ENCODE measurements at places on chromosomes 11 and 22.

- DNase-seq = no peak
Observed at GRCh38 chr11:85795712-85796487, 15.0 kb downstream of the SYTL2 start.

DNA sequence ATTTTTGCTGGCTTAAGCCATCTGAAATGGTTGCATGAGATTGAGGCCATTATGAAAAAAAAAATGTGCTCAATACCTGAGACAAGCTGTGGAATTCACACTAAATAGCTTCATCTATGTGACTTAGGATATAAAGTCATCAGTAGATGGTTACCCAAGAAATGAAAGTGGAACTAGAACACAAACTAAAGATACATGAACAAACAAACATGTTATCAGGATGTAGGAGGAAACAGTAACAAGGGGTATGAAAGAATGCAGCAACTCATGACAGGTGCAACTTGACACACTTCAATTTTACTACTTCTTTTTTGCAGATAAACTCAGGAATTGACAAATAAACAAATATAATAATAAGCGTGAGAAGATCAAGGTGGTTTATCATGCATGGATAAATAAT lies 155.0 kb downstream of the WT1 start:
- no peak for DNase-seq

- DNase-seq = no peak
Observed at GRCh38 chr11:61120706-61121191, 18.5 kb downstream of the CD5 start.

DNA sequence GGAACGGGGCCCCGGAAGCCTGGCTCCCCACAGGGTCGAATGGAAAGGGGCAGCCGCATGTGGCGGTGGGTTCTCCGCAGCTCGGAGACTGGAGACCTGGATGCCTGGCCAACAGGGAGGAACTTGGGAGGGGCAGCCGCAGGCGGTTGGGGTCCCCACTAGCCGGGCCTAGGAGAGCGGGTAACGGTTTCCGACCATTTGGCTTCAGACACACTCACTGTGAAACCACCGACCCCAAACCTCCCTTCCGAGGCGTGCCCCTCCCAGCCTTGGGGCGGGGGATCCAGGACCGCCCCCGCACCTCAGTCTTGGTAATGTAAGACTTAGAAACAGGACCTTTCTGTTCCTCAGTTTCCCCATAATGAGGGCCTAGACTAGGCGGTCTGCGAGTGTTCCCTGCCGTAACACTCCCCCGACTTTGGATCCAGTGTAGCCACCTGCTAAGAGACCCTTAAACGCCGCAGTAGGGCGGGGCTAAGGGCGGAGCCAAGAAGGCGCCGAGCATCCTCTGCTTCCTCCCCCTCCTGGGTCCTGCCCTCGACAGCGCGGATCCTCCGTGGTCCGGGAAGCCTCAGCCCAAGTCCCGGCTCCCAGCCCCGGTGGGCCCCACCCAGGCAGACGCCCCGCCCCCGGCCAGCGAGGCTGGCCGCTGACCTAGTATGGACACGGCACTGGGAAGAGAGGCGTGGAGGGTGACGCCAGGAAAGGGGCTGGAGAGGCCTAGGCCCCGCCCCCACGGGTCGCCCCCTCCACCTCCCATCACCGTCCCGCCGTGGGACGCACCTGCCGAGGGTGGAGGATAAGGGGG lies 1.8 kb upstream of the RASGRP2 start:
- peak; percentile 83 for DNase-seq

- no peak for DNase-seq
Observed at GRCh38 chr11:931385-931784, 5.7 kb downstream of the AP2A2 start.

- DNase-seq = no peak
Observed at GRCh38 chr11:131760091-131761061, 390.0 kb downstream of the NTM start.

DNA sequence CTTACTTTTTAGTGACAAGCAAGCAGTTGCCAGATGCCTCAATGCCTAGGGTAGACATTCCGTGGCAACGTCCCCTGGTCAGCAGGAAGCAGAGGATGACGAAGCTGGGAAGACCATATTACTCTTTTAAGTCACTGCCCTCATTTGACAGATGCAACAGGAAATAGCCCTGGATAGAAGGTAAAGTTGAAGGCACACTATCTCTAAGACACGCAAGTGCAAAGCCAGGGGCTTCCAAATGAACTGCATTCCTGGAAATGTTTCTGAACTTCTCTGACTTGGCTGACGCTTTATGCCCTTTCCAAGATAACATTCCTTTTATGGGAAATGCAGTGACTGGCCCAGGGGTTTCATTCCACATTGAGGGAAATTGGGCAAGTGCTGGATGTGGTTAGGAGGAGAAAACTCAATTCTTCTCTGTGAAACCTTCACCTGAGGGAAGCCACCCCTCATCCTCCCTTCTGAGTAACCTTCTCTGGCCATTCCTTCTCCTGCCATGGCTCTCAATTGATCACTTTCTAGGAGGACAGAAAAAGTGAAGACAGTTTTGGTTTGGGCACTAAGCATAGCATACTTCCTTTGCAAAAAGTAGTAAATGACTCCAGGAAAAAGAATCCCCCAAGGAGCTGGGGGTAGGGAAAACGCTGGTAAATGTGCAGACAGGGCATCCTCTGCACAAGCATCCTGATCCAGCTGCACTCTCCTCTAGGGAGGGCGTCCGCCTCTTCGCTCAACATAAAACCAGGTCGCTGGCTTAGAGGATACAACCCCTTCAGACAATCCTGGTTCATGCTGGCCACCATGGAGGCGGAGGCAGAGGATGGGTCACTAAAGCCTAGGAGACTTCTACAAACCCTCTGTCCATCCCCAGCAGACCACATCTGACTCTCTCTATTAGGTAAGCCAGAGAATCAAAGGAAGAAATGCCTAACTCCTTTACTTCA lies 14.5 kb downstream of the PCSK7 start:
- DNase-seq = no peak

DNA sequence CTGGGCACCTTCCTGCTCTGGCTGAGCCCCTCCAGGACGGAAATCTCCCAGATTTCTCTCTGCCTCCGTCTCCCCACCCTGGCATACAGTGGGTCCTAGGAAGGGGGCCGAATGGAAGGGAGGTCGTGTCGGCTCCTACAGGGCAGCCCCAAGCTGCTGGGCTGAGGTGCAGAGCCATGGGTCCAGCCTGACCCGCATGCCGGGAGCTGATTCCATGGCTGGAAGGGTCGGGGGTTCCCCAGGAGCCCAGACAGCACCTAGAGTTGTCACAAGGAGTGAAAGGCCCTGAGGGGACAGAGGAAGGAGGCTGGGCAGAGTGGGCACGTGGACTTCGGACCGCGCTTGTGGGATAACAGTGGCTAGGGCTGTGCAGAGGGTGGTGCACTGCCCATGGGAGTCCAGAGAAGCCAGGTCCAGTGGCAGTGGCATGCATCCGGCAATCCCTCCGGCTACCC lies 16.5 kb downstream of the CCND1 start:
- DNase-seq = no peak

GRCh38 chr22:50531546-50531961 lies 1.7 kb upstream of the TYMP start:
- DNase-seq = no peak

GRCh38 chr11:96091476-96091875 lies 167.6 kb upstream of the MTMR2 start:
- no peak for DNase-seq

DNA sequence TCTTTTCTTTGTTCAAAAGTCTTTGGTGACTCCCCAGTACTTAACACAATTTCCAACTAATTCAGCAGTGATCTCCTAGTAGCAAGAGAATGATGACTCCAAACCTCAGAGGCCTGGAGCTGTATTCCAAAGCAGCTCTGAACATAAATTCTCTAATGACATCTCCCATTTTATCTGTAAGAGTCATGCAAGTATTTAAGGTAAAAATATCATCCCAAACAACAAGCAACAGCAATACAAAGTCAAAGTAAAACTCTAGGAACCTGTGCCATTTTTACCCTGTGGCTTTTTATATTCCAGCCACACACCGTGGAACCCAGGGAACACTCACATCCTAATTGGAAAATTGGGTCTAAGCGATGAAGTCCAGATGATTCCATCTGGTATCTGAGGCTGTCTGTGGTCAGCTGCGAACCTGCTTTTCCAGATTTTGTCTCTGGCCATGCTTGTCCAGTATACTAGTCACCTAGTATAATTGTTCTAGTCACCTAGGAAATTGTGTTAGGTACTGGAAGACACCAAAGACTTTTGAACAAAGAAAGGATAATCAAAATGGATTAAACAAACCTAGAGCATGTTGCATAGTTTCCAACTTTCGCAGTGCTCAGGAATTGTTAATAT lies 92.3 kb upstream of the SLC25A18 start:
- no peak for DNase-seq

GRCh38 chr11:68471360-68472340 lies 11.1 kb downstream of the PPP6R3 start:
- no peak for DNase-seq

GRCh38 chr22:42380769-42381551 lies 51.2 kb downstream of the NFAM1 start:
- no peak for DNase-seq

DNA sequence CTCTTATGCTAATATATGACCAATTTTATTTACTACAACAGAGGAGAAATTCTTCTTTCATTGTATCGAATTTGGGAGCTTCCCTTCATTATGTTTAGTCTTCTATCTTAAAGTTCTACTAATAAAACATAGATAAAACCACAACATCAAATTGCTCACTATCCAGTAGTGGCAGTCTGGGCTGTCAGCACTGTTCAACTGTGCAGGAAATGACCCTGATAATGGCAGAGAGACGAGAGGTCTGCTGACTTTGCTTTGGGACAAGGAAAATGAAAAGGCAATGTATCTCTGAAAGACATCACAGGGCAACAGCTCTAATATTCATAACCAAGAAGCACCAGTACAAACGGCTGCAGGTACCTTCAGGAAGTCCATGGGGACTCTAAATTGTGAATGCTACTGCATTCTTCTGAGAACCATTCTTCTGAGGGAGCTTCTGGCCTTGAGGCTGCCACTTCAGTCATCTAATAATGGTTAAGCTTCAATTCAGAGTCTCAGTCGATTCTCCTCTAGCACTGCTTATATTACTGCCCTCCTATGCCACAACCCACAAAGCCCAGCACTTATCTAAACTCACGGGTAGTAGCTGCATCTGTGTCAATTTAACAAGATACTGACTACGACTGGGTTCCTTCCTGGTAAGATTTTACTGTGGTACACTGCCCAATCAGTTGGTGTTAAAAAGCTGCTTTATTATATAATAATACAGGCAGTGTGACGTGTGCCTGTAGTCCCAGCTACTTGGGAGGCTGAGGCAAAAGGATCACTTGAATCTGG lies 44.2 kb downstream of the CKAP5 start:
- DNase-seq = no peak

- DNase-seq = no peak
Observed at GRCh38 chr22:19002684-19003038, 66.6 kb upstream of the PRODH start.

DNA sequence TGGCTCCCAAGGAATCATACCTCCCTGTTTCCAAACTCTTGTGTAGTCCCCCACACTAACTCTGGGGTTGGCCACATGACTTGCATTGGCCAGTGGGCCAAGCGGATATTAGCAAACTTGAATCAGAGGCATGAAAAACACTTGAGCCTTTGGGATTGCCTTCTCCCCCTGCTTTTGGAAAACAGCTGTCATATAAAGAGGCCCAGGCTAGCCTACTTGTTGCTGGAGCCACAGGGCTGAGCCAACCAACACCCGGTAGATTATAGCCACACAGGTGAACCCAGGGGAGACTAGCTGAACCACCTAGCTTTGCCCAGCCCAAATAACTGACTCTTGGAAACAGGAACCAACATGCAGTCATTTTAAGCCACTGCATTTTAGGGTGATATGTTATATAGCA lies 354.8 kb downstream of the TENM4 start:
- DNase-seq = no peak

DNA sequence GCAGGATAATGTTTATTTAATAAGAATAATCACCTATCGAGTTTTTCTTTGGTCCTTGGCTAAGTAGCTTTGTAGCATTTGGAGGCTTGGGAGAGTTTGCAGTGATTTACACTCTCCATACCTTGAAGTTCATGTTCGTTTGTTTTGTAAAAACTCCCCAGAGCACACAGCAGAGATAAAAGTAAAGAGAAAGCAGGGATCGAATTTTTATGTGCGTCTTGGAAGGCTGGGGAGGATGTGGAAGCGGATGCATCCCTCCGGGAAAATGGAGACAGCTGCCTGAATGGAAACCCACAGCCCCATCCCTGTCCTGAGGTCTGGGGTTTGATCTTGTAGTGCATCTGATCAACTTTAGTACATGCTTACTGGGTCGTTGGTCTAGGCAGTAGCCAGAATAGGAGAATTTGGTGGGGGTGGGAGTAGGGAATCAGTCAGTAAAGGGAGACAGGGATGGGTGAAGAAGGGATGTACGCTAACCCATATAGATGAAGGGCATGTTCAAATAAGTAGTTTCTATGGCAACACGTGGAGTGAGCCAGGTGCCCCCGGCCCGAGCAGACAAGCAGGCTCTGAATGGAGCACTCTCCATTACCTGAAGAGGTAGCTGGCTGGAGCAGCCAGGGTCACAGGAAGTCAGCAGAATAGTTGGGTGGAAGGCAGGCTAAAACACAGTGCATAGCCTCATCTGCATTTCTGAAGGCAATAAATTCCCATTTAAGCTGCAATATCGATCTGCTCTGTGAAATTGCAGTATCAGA lies 147.8 kb downstream of the COMMD9 start:
- DNase-seq = no peak

GRCh38 chr11:114448749-114449482 lies 9.6 kb downstream of the REXO2 start:
- no peak for DNase-seq

GRCh38 chr11:55773138-55773537 lies at the start of gene OR5D13:
OR5D13 (plus strand) TSS chr11:55773438; CDS start chr11:55773438, 0 bp downstream.
- DNase-seq = no peak

DNA sequence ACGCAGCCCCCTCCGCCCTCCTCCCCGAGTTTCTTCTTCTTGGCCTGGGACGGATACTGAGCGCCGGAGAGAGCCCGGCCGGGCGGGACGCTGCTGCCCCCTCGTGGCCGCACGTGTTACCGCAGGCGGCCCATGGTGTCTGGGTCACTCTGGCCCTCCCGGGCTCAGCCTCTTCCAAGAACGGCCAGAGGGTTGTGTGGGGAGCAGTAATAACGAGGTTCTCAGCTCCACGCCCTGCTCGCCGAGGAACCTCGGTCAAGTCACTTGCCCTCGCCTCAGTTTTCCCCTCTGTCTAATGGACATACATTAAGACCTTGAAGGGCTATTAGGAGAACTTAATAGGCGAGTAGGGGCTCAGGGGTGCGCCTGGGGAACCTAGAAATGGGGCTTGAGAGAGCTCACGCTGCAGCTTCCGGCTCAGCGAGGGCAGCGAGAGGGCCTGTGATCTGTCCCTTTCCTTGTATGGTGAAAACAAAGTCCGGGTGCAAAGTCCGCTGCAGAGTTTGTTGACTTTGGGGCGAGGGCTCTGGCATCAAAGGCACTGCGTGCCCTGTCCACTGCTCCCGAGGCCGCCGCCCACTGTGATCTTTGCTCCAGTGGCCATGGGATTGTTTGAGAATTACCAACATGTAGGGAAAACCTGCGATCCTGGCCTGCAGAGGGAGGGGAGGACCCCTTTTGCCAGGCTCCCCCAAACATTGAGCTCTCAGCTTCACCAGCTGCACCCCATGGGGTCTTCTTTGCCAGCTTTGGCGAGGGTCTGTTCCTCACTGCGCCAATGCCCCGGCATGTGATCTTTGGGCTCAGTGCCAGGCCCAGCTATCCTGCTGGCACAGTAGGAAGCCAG lies 14.4 kb upstream of the LRP5 start:
- DNase-seq = peak; percentile 38

- DNase-seq = no peak
Observed at GRCh38 chr11:90919332-90919731, 696.5 kb upstream of the CHORDC1 start.

- DNase-seq = no peak
Observed at GRCh38 chr11:57599381-57599780, 1.9 kb downstream of the SERPING1 start.
